ENCODE measurements at places on chromosomes 16 and 17.
A peak's percentile ranks its signal among the peaks of the same experiment; 100 is the strongest.

GRCh38 chr16:58501242-58502131, 1.5 kb downstream of the NDRG4 start:
- peak; percentile 87 for DNase-seq

- no peak for DNase-seq
Measured at GRCh38 chr17:1813088-1813487, 16.6 kb downstream of the SMYD4 start.

- no peak for DNase-seq
Measured at GRCh38 chr16:49588026-49588425, 214.4 kb downstream of the C16orf78 start.

GRCh38 chr17:77035526-77035925, 105.2 kb upstream of the SEC14L1 start:
- DNase-seq, result no peak

GRCh38 chr17:63249256-63250004, 196.7 kb downstream of the CYB561 start:
- DNase-seq, result no peak

- DNase-seq, result no peak
Measured at GRCh38 chr17:77899498-77899897, 59.0 kb upstream of the TNRC6C start.

DNA sequence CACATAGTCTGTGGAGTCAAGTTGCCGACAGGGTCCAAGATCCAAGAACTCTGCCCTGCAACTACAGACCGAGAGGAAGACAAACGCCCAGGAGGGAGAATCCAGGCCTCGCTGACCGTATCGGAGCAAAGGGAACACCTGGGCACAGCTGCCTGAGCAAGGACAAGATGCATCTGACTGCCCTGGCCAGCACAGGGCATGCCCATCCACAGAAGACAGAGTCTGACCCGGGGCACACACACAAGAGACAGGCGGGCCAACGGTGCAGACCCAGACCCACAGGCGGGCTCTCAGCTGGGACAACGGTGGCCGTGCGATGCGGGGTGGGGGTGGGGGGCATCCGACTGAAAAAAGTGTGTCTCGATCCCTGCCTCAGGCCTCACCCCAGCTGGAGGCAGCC, 6.2 kb downstream of the RAB40B start:
- DNase-seq, result no peak

- DNase-seq, result no peak
Measured at GRCh38 chr17:64002658-64003525, 4.7 kb downstream of the PRR29 start.

DNA sequence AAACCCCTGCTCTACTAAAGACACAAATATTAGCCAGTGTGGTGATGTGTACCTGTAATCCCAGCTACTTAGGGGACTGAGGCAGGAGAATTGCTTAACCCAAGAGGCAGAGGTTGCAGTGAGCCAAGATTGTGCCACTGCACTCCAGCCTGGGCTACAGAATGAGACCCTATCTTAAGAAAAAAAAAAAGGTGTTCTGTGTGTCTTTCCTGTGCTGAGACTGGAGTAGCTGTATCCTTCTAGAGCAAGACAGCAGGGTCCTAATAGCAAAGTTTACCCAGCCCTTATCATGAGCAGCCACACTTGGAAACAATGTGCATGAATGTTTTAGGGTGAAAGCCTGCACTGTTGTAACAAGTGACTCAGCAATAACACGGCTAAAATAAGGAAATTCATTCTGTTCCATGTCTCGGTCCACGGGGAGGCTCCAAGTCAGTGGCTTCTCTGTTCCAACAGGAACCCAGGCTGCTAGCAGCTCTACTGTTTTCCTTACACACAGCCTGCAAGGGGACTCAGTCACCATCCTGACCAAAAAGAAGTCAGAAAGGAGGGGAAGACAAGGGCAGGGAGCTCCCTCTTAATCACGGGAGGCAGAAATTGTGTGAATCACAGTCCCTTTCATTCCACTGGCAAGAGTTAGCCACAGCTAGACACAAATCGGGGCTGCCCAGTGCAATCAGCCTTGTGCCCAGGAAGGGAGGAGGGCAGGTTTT, 7.1 kb upstream of the SLC5A11 start:
- DNase-seq, result no peak

GRCh38 chr17:45436625-45437464, 4.2 kb upstream of the ARHGAP27 start:
- DNase-seq, result no peak

- no peak for DNase-seq
Measured at GRCh38 chr16:47965439-47965838, 190.4 kb downstream of the ABCC12 start.

DNA sequence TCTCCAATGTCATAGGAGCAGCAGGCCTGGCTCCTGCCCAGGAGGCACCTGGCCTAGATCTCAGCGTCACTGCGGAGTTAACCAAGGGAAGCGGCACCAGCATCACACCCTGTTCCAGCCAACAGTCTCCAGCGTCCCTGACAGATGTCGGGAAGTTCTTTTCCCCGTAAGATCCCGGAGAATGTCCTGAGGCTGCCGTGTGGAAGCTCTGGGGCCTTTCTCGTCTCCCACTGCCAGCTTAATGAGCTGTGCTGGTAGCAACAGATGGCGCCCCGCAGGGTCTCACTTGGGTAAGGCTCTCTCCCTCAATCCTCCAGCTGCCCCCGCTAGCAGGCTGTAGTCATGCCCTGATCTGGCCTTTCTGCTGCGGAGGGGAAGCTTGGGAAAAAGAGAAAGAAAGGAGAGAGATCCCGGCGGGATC, 57.5 kb downstream of the MARCHF10 start:
- DNase-seq, result peak; percentile 80

DNA sequence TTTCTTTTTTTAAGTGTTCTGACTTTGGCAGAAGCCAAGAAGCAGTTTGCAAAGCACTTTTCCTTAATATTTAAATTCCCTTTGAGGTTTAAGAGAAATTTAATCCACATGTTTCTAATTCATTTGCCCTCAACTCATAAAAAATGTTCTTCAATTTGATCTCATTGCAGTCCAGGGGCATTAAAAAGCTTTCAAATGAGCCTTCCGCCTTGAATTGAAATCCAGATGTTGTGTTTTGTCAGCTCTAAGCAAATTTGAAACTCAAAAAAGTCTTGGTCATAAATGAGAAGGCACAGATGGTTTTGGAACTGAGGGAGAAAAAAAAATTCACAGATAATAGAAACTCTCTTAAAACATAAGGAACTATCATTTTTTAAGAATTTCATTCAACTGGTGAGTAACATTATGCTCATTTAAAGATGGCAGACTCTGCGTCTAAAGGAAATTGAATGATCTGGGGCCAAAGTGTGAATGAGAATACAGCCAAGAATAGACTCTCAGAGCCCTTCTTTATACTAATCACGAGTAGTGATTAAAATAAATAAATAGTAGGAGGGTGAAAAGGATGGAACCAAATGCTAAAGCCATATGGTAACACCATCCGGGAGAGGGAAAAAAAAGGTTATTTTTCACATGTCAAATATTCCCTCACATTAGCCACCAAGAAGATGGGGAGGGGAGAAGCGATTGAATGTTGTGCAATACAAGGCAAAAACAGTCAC, 1304.7 kb downstream of the CDH8 start:
- no peak for DNase-seq

- no peak for DNase-seq
Measured at GRCh38 chr16:56363781-56364565, 61.4 kb downstream of the AMFR start.

- DNase-seq, result no peak
Measured at GRCh38 chr17:77354670-77355455, 214.1 kb downstream of the SEC14L1 start.

DNA sequence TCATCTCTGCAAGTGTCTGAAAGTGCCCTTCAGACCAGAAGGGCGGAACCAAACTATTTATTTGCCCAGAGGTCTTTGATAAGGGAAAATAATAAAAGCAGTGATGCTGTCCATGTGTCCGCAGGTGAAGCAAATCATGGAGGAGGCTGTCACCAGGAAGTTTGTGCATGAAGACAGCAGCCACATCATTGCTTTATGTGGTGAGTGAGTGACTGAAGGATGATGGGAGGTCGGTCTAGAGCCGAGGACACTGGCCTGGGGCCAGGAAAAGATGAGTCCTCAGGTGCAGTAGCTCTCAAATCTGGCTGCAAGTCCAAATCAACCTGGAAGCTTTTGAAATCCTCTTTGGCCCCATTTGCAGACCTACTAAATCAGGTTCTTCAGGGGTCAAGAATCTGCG, 6.1 kb downstream of the SGSM2 start:
- DNase-seq, result no peak

DNA sequence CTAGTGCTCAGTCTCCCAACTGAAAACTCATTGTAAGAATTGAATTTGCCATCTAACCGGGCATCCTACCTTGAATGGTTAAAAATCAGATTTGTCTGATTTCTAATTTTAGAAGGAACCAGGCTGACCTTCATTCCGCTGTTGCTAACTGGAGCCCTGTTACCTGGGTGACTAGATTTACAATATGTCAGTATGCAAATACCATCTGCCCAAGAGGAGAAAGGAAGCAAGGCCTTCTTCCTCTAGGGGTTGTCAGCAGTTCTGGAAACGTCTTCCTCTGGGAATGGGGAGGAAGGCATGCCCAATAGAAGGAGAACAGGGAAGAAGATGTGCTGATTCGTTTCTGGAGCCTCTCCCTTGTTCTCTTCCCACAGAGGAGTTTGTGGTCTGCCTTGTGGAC, 137.9 kb downstream of the PITPNC1 start:
- peak; percentile 72 for DNase-seq

DNA sequence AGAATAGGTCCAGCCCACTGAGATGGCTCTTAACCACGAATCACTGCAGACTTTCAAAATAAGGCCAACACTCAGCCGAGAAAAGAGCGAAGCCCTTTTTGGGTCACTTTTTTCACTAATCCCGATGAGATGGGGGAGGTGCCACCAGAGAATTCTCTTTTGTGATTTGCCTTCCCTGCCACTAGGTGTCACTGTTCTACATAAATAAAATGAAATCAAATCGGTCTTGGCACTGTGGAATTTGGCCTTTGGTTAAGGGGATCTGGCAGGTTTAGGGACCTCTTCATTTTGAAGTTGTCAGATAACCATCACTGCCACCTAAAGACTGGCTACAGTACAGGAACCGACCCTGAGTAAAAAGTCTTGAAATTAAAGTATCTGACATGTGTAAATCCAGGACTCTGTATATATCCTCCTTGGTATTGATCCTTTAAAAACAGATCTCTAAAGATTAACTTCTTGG, 147.0 kb downstream of the HS3ST4 start:
- DNase-seq, result peak; percentile 52

- DNase-seq, result no peak
Measured at GRCh38 chr16:78485188-78485916, 385.9 kb downstream of the WWOX start.

DNA sequence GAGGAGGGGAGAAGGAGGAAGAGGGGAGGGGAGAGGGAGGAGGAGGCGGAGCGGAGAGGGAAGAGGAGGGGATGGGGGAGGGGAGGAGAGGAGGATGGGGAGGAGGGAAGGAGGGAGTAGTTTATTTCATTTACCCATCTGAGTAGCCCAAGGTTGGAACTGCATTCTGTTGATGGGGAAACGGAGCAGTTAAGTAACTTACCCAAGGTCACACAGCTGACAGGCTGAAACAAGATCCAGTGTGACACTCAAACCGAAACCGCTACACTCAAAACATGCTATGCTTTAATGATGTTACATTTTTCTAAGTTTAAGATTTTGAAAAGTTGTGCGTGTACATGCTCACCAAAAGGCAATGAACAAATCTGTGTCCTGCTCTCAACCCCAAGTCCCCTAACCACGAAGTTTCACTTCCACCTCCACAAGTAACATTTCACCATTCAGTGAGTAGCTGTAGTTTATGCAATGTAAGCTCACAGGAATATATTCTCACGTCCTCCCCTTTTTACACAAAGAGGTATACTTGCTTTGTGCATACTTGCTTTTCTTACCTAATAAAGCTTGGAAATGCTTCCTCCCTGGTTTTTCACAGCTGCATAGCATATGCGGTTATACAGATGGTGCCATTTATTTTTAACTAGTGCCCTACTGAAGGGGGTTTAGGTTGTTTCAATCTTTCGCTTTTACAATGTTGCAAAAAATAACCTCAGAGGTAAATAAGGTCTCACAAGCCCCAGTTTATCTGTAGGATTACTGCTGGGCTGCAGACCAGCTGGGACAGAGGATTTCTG, 275.3 kb downstream of the PARN start:
- DNase-seq, result no peak

GRCh38 chr17:17462048-17462824, 14.6 kb upstream of the MED9 start:
- DNase-seq, result no peak

DNA sequence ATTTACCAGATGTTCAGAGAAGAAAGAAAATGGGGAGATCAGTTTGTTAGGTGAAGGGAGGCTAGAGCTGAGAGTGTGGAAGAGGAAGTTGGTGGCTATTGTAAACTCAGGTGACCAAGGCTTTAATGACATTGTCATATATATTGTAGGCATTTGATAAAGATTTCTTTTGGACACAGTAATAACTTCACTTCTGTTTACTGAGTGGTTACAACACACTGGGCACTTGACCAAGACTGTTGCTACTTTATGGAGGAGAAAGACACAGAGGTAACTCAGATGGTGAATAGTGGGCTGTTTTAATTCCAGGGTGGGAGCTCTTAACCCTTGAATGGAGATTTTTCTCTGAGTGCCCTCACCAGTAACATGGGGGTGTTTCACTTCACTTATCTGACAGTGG, 46.0 kb downstream of the TNRC6A start:
- no peak for DNase-seq

DNA sequence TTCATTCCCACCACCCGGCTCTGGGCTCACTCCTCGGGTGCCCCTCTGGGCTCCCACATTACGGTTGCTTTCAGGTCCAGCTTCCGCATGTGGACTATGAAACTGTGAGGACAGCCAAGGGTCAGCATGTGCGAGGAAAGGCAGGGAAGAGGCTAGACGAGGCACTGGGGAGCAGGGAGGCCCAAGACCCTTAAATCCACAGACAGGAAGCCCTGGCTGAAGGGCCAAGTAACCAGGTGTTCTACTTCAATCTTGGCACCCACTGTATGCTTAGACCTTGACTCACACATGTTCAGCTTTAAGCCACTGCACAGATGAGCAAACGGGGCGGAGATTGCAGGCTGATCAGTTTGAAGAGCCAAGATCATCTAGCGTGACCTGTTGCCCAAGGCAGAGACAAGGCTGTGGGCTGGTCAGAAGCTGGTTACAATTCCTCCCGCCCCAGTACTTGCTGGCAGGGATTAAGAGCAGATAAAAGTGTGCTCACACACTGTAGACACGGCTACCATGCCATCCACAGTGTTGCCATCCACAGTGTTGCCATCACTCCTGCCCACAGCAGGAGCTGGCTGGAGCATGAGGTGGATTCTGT, at the start of gene CES4A:
CES4A (plus strand) TSS at position 393 of the 592 bp plus-strand sequence; CDS start at position 577, 184 bp downstream.
- DNase-seq, result no peak

All from cerebellum (tissue), 4 donors.